ENCODE measurements at places on chromosomes 11 and 22.
A peak's percentile ranks its signal among the peaks of the same experiment; 100 is the strongest.

DNA sequence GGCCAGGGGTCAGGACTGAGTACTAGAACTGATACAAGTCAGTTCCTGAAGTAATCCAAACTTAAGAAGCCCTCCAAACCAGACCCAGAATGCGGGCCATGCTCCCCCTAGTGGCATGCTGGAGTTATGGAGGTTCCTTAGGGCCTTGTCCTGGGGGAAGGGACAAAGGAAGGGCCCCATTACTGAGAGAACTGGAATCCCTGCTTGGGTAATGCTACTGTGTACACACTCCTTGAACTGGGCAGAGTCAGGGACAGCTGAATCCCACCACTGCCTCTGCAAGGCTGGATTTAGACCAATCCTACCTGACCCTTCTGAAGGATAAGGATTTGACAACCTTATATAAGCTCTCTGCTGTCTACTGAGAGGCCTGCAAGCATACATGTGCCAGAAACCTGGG lies 97.3 kb upstream of the AKIP1 start:
- H3K36me3 ChIP-seq, result no peaks in the 10 kb centered on the region
- peaks cover 20% of the 10 kb centered on the region for H3K27me3 ChIP-seq
- no peak overlapping the region for H3K27ac ChIP-seq
- peaks cover 4% of the 10 kb centered on the region for H3K4me1 ChIP-seq
- peak; percentile 24 for DNase-seq

DNA sequence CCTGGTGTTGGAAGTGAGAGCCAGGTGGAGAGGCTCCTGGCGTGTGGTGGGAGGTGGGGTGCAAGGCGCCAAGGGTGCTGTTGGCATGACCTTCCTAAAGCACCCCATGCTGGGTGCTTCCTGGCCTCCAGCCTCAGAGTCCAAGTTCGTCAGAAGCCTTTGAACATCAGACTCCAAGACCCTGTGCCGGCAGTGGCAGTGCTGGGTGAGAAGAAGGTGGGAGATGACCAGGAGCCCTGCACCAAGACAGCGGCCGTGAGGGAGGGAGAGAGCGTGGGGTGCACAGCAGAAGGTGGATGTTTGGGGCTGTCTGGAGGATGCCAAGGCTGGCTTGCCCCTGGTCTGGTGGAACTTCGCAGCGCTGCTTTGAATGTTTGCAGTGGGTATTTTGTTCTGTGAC lies 29.7 kb upstream of the PARVB start:
- no peak for DNase-seq
- H3K4me1 ChIP-seq, result peaks cover 17% of the 10 kb centered on the region
- H3K27ac ChIP-seq, result no peak overlapping the region
- H3K36me3 ChIP-seq, result peaks cover 48% of the 10 kb centered on the region
- no peaks in the 10 kb centered on the region for H3K27me3 ChIP-seq

GRCh38 chr11:116231543-116231942 lies 541.2 kb downstream of the BUD13 start:
- H3K4me3 ChIP-seq, result no peak overlapping the region
- no peak overlapping the region for H3K27ac ChIP-seq
- no peak for DNase-seq
- H3K36me3 ChIP-seq, result no peaks in the 10 kb centered on the region
- H3K4me1 ChIP-seq, result no peaks in the 10 kb centered on the region

- peaks cover 30% of the 10 kb centered on the region for H3K4me1 ChIP-seq
- H3K4me3 ChIP-seq, result no peak overlapping the region
- DNase-seq, result no peak
- H3K27me3 ChIP-seq, result no peaks in the 10 kb centered on the region
These were observed 39.3 kb downstream of the NFRKB start for GRCh38 chr11:129856036-129856435.

- no peak overlapping the region for H3K27ac ChIP-seq
- no peaks in the 10 kb centered on the region for H3K4me1 ChIP-seq
- DNase-seq, result no peak
- peaks cover 8% of the 10 kb centered on the region for H3K27me3 ChIP-seq
- no peak overlapping the region for H3K4me3 ChIP-seq
These were observed 5.4 kb upstream of the C11orf87 start for GRCh38 chr11:109416601-109417000.

- H3K4me3 ChIP-seq, result no peak overlapping the region
- peaks cover 2% of the 10 kb centered on the region for H3K27me3 ChIP-seq
- H3K27ac ChIP-seq, result no peak overlapping the region
- no peaks in the 10 kb centered on the region for H3K4me1 ChIP-seq
These were observed 58.1 kb downstream of the GGTLC2 start for GRCh38 chr22:22702237-22703202.

DNA sequence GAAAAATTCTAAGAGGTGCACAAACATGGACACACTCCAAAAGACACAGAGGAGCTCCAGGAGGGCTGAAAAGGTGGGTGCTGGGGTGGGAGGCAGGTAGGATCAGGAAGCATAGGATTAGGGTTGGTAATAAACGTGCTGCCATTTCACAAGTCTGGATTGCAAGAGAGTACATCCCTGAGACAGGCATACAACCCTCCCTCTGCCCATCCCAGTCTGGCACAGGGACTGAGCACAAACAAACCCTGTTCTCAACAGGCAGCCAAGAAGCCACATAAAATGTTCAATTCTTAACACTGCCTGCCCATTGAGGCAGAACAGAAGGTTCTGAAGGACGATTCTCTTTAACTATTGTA lies 18.5 kb downstream of the SLC35F2 start:
- H3K4me1 ChIP-seq, result peaks cover 21% of the 10 kb centered on the region
- no peaks in the 10 kb centered on the region for H3K27me3 ChIP-seq
- peak overlapping the region; percentile 87 for H3K27ac ChIP-seq
- H3K4me3 ChIP-seq, result peak overlapping the region; percentile 66

- no peak overlapping the region for H3K4me3 ChIP-seq
- H3K4me1 ChIP-seq, result no peaks in the 10 kb centered on the region
These were observed 1349.5 kb downstream of the BRD1 start for GRCh38 chr22:48478124-48478523.
